ENCODE measurements at places on chromosomes 11 and 22. TPM values are rescaled to one million over a fixed set of nuclear protein-coding genes. Genes with fewer than 3 reads are reported as not detected.

FADS2 gene
- 24.7 TPM for total RNA-seq

UBE2L3 gene
- 51.6 TPM for total RNA-seq

SOX10 gene
- total RNA-seq: 1.9 TPM

TNNT3 gene
- total RNA-seq: 46.1 TPM

XKR3 gene
- not detected for total RNA-seq

POU2AF2 gene
- not detected for total RNA-seq

OR4D5 gene
- not detected for total RNA-seq

SPDYC gene
- not detected for total RNA-seq

PHOX2A gene
- total RNA-seq: not detected

Data from left ventricle myocardium superior (tissue), 1 donor.